T1000 (cell line): ENCODE measurements at places on chromosomes 3 and 15.

- no peak for DNase-seq
Observed at GRCh38 chr3:46862369-46863025, 747 bp downstream of the MYL3 start.

DNA sequence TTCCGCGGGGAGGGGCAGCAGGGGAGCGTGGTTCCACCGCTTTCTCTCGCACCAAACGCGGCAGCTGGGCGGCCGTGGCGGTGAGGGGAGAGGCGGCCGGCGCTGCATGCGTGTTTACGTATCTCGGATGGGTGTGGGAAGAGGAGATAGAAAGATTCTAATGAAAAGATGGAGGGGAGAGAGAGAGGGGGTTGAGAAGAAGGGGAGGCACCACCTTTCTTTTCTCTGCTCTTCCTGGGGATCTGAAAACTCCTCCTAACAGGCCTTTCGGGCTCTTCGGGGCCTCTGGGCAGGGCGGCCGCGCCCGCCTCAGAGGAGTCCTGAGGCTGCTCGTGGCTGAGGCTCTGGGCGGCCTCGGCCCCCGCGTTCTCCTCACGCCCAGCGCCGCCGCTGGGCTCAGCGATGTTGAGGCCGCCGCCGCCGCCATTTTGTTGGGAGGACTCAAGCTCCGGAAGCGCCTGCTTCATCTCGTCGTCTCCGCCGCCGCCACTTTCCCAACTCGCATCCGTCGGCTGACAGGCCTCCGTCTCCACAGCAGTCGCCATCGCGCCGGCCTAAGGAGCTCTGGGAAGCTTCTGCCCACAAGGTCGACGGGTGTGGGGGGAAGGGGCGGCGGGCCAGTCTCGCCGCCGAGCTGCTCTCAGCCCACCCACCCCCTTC lies 473 bp downstream of the TASOR start:
- peak; percentile 52 for DNase-seq

- DNase-seq, result no peak
Observed at GRCh38 chr15:48400086-48400485, 68.9 kb downstream of the DUT start.

DNA sequence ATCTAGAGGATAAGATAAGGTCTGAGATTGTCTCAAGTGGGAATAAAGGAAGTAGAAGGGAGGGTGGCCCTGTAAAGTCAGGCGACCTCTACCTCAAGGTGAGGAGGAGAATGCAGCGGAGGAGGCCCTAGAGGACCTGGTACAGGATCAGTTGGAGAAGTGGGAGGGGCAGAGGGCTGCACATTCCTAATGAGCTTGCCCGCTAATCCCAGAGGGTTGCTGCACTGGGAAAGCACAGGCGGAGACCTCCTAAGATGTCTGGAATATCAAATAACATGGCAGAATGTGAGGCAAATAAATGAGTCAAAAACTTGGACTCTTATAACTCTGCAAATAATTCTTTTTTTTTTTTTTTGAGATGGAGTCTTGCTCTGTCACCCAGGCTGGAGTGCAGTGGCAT lies 30.2 kb upstream of the VPS8 start:
- no peak for DNase-seq

- DNase-seq, result peak; percentile 81
Observed at GRCh38 chr3:170802164-170803151, 67.5 kb downstream of the RPL22L1 start.

- no peak for DNase-seq
Observed at GRCh38 chr3:189567766-189568420, 63.3 kb upstream of the TP63 start.

GRCh38 chr3:25589104-25589782 lies 75.5 kb downstream of the TOP2B start:
- no peak for DNase-seq

GRCh38 chr3:169186596-169186995 lies 476.9 kb downstream of the MECOM start:
- no peak for DNase-seq
